ENCODE measurements at places on chromosomes 11 and 22.

DNA sequence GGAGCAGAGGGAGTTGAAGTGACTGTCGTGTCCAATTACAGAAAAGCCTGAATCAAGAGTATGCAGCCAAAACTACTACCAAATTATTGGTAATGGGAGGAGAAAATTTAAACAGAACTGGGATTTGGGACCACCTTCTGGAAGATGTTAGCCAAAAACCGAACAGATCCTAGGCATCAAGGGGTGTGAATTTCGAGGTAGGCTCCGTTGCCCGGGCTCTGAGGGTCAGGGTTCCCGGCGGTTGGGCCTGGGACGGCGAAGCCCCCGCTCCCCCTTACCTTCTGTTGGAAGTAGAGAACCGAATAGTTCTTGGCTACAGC lies 313 bp downstream of the PRCP start:
- no peak for DNase-seq

- DNase-seq = no peak
Observed at GRCh38 chr11:45671246-45672171, 6.1 kb upstream of the CHST1 start.

DNA sequence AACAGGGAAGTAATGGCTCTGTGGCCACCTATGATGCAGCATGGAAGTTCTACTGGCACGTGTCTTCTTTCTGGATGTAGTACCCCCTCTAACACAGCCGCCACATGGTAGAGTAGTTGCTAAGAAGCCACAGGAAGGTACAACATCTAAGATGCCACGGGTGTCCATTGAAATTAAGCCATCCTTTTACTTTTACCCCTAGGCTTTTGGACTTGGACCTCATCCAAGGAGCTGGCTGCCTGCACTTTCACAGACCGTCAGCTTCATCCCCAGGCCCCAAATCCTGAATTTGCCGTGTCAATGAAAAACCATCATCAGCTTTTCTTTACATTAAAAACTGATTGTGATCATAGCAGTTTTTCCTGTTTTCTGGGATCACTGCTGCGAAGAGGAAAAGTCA lies 102.4 kb downstream of the RPL27A start:
- DNase-seq = no peak

DNA sequence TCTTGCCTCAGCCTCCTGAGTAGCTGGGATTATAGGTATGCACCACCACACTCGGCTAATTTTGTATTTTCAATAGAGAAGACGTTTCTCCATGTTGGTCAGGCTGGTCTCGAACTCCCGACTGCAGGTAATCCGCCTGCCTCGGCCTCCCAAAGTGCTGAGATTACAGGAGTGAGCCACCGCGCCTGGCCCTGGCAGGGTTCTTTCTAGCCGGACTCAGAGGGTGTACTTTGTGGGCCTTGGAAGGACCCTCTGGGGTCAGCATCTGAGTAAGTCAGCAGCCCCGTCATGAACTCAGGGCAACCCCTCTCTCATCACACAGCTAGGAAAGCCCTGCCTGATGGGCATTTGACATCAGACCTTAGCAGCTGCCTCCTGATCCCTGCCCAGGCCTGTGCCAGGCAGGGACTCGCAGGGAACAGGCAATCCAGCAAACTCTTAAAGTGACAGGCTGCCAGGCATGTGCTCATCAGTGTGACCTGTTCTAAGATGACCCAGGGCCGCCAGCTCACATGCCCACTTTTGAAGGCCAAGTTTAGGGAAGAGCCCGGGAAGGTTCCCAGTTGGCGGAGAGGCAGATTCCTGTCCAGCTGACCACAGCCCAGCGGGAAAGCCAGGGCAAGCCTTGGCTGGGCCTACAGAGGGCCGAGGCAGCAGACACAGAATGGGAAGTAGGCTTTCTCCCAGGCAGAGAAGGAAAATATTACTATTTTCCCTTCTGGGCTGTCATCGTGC lies 92.9 kb downstream of the MORC2 start:
- DNase-seq = no peak

DNA sequence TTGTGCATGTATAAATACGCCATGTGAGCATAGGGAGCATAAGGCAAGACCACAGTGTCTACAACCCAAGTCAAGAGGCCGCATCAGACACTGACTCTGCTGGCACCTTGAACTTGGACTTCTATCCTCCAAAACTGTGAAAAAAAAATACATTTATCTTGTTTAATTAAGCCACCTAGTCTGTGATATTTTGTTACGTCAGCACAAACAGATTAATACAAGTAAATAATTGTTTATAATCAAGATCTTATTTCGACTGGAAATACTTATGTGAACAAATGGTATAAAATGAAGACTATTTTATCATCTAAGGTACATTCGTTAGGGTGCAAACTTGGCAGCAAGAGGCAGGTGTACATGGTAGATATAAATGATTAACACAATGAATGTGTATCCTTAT lies 599.3 kb upstream of the LRRC4C start:
- DNase-seq = no peak

DNA sequence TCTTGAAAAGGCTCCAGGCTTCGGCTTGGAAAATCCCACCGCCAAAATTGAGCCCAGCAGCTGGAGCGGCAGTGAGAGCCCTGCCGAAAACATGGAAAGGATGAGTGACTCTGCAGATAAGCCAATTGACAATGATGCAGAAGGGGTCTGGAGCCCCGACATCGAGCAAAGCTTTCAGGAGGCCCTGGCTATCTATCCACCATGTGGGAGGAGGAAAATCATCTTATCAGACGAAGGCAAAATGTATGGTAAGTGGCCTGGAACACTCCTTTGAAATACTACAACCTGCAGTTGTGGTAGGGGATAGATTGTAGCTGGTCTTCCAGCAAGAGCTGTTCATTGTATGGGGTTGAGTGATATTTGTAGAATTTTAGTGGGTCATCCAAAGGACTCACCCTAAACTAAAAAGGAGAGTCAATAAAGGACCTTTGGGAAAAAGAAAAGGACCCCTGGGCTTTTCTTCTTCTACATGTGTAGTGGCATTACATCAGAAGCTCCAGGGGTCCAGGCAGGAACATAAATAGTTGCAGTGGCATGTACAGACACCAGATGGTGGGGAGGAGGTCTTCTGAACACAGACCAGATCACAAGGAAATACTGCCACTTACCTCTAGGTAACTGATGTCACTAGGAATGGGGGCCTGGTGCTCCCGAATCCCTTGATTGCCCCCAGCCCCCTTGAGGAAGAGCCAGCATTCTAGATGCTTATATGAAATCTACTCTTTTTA lies 90.1 kb downstream of the TEAD1 start:
- DNase-seq = no peak

DNA sequence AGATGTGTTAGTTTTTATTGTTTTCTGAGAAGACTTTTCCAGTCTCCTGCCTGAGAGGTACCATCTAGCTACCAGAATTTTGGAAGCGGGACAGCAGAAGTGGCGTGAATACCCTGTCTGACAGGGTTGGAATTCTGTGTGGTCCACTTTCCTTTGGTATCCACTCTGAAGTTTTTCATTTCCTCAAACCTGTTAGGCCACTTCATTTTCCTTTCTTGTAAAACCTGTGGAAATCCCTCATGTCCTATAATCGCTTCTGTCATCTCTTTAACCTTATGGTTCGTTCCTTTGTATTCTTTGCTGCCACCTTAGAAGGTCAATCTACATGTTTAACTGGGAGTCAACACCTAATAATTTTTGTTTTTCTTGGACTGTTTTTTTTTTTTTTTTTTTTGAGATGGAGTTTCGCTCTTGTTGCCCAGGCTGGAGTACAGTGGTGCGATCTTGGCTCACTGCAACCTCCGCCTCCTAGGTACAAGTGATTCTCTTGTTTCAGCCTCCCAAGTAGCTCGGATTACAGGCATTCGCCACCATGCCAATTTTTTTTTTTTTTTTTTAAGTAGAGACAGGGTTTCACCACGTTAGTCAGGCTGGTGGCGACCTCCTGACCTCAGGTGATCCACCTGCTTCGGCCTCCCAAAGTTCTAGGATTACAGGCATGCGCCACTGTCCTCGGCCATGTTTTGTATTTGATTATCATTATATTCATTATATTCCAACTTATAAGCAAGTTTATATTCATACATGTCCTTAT lies 7.1 kb downstream of the SFI1 start:
- DNase-seq = no peak

DNA sequence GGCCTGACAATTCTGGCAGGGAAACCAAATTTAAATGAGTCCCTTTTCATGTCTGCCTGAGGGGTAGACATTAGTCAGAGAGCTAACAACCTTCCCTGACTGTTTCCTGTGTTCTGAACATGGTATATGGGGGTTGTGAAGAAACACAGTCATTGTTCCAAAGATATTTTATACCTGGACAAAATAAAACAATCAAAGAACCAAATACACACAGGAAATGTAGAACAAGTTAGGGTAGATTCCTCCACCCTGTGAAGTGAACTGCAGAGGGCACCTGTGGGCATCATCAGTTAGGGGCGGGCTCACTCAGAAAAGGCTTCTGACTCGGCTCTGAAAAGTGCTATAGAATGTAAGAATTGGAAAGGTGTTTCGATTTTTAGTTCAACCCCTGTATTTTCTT lies 231.9 kb upstream of the CADM1 start:
- DNase-seq = no peak

- DNase-seq = no peak
Observed at GRCh38 chr11:12164061-12165014, 53.9 kb downstream of the MICAL2 start.

DNA sequence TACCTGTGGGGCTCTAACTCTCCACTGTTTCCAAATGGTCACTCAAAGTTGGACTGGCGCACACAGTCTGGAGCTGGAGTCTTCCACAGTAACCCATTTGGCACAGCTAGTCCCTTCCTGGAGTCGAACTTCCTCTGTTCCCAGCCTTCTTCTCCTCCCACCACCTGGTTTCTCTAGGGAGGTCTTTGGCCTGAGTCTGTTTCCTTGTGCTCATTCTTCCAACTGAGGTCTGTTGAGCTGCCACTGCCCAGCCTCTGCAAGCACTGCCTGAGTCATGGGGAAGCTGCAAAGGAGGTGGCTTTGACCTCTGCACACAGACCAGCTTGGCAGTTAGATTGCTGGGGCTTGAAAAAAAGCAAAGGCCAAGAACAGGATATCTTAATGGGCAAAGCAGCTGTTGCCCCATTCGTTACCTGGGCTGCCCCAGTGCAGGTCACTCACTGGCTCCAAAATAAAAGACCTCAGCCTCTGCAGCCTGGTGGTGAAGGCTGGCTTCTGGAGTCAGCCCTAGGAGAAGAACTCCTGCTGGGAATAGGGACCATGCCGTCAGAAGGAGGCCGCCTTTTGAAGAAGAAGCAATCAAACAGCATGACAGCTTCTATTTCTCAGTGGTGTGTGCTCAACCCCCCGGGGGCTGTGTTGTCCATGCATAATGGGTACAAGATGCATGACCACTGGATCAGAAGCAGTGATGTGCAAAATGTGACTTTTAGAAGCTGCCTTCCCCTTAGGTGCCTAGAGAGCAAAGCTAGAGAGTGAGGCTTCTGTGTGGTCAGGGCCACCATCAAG lies 3.0 kb downstream of the ADAMTS15 start:
- DNase-seq = no peak

GRCh38 chr11:46485856-46486443 lies 94.4 kb upstream of the CHRM4 start:
- DNase-seq = no peak

GRCh38 chr11:112871909-112872500 lies 89.2 kb upstream of the NCAM1 start:
- no peak for DNase-seq

GRCh38 chr11:70739811-70740487 lies 341.6 kb downstream of the CTTN start:
- DNase-seq = no peak

- no peak for DNase-seq
Observed at GRCh38 chr22:45594123-45594941, 77.3 kb upstream of the ATXN10 start.

DNA sequence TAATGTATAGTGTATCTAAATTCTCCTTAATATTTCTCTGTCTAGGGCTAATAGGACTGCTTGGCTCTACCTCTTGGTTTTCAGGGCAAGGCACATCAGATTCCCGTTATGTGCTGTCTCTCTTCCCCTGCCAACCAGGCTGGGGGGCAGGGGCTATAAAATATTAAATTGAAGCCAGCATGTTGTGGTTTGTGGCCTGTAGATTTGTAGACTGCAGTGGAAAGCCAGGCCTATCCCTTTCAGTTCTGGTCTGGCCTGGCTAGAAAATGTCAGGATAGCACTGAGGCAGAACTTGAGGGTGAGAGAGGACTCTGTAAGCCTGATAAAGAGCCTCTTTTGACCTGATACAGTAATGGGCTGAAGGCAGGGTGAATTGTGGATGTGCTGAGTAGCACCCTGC lies 14.4 kb upstream of the GRK2 start:
- DNase-seq = no peak

- no peak for DNase-seq
Observed at GRCh38 chr11:123060277-123061000, 1.5 kb downstream of the HSPA8 start.

DNA sequence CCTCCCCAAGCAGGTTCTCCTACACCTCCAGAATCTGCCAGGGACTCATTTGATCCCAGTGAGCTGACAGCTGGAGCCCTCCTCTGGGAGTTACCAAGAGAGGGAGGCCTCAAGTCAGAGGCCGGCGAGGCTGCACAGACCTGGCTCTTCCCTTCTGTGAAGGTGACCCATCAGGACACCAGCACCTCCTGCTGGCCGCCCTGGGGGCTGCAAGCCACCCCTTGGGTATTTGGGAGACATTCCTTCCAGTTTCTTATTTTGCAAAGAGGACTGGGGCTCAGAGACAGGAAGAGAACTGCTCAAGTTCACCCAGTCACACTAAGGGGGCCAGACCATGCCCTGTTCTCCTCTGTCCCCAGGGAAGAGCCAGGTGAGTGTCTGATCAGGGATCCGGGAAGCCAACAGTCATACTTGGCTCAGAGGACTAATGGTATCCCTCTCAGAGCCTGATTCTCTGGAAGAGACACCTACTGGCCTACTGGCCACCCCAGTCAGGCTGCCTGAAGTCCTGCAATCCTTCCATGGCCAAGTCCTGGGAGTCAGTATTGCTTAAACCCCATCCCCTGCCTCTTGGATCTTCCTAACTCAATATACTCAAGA lies 40.5 kb upstream of the RIC3 start:
- DNase-seq = no peak

- no peak for DNase-seq
Observed at GRCh38 chr11:43756575-43756974, 76.0 kb downstream of the HSD17B12 start.

DNA sequence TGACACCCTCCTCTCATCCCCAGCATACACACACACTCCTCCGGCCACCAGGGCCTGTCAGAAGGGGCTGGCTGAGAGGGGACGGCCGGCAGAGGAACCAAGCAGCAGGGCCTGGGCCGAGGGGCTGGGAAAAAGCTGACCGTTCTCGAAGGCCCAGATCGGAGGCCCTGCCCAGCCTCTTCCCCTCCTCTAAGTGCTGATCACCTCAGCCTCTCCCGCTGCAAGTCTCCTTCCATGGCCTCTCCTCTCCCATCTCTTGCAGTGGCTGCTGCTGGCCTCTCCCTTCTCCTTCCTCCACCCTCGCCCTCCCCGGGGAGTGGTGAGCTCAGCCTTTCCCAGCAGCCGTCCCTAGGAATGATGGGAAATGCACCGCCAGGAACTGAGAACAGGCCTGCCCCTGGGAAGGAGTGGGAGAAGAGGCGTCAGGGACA lies 39.6 kb downstream of the ARRB1 start:
- no peak for DNase-seq

Measured in stimulated activated CD8-positive, alpha-beta memory T cell treated with anti-CD3 and anti-CD28 coated beads, Interleukin-15, amount 100 ng/mL, for 1 hour (primary cell).